Cortex of kidney (tissue), 1 donor: ENCODE measurements at places on chromosomes 4 and X.

- no peak for DNase-seq
Observed at GRCh38 chr4:91914176-91914804, 389.5 kb upstream of the GRID2 start.

DNA sequence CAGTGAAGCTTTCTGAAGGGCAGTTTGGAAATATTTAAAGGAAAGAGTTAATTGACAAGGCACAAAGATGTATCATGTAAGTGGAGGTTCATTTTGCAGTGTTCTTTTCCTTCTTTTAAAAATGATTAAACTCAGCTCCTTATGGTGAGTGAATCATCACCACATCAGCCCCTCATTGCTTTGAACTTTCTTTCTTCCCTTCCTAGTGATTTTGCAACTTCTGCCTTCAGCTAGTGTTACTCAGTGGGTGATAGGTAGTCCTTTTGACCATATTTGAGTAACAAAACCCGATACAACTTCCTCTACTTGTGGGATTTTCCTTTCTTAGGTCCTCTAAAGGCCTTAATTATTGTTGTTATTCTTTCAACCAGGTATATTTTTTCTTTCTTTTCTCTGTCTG is 8.2 kb downstream of the ZCCHC4 start:
- DNase-seq, result no peak

- no peak for DNase-seq
Observed at GRCh38 chr4:76943790-76944189, 5.8 kb upstream of the SEPTIN11 start.

DNA sequence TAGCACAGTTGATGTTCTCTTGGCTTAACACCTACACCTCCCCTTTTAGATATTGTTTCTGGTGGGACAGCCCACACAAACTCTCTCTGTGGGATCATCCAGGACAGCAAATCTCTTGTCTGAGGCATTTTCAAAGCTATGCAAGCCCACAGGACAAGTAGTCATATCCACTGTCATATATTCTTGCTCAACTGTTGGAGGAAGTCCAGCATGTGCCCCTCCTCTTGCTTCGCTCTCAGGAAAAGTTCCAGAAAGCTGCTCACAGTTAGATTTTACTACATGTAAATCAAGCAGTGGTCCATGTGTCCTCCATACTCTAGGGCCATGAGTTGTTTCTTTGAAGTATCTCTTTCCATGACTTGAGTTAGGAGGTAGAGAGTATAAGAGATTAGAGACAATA is 260.7 kb downstream of the INPP4B start:
- no peak for DNase-seq

DNA sequence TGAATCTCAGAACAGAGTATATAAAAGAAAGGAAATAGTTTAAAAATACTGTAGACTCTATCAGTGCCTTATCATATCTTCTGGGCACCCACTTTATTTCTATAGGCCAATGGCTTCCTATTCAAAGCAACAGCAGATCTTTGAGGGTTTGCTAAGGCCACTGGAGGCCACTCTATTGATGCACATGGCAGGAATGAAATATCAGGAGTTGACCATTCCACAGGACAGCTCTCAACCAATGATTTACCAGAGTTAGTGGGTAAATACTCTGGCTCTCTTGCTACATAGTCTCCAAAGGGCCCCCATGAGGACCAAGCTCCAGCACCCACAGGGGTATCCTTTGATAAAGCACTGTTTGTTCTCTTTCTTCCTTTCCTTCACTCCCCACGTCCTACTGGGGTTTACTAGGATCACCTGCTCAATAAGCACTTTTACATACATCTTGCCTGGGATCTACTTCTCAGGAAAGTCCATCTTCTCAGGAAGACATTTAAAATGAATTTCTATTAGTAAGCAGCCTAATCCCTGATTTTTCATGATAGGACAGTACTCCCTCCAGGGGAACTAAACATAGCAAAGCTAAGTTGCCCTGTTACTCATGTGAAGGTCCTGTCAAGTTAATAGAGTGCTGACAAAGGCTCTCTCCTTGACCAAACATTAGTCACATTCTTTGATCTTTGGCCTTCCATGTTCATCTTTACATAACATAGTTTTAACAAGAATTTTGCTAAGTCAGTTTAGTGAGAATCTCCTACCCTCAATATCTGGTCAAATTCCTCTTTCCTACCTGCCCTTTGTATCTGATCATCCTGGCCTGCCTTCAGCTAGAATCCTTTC is 459.7 kb downstream of the GRXCR1 start:
- DNase-seq, result no peak

- no peak for DNase-seq
Observed at GRCh38 chr4:166335256-166335938, 462.4 kb downstream of the TLL1 start.

GRCh38 chr4:154569028-154569427 is 6.2 kb downstream of the FGB start:
- no peak for DNase-seq

DNA sequence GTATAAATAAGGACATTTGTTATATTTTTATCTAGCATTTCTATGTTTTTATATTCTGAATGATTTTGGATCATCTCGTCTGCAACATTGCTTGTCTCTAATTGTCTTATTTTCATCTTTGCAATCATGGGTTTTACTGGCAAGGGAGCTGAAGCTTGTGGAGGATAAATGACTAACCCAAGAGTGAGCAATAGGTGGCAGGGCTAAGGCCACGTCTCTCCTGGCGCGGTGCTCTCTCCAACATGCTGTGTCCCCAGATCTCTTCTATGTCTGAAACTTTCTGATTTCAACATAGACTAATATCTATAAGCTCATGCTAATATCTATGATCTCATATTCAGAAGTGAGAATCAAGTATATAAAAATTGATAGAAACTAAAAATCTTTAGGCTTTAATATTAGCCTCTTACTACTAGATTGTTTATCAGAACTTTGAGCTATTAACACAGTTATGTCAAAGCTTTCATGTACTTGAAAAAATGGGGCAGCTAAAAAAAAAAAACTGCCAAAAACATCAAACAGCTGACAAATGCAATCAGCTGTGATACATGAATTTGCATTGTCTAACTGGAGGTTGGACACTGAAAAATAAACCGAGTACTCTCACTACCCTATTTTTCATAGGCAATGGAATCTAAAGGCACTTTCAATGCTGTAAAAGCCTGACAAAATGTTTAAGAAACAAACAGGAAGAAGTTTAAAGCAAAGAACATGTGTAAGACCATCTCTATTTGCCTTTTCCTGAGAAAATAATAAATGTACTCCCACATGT is 169.2 kb downstream of the TMA16 start:
- no peak for DNase-seq

GRCh38 chrX:49858341-49858740 is 20.9 kb upstream of the USP27X start:
- no peak for DNase-seq

- DNase-seq, result no peak
Observed at GRCh38 chr4:147326591-147326990, 154.3 kb upstream of the EDNRA start.

DNA sequence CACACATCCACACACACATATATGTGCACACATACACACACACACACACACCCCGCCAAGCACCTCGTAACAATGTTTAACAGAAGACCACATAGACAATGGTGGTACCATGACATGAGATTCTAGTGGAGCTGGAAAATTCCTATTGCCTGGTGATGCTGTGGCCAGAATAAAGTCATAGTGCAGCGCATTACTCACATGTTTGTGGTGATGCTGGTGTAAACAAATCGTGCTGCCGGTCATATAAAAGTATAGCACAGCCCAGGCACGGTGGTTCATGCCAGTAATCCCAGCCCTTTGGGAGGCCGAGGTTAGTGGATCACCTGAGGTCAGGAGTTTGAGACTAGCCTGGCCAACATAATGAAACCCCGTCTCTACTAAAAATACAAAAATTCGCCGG is 275.2 kb downstream of the TRIML1 start:
- DNase-seq, result no peak

DNA sequence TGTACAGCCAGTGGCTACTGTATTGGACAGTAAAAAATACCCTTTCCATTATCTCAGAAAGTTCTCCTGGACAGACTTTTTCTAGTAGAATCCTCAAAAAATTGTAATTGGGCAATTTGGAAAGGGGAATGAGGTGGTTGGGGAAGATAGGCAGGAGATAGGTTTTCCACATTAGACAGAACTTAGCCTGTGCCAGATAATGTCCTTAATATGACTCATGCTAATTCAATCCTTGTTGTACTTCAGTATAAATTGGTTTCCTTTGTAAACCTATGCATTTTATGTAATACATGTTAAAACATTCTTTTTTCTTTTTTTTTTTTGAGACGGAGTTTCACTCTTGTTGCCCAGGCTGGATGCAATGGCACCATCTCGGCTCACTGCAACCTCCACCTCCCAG is 8.9 kb downstream of the EIF4E start:
- DNase-seq, result no peak

GRCh38 chr4:170716868-170717267 is 627.1 kb upstream of the AADAT start:
- no peak for DNase-seq

DNA sequence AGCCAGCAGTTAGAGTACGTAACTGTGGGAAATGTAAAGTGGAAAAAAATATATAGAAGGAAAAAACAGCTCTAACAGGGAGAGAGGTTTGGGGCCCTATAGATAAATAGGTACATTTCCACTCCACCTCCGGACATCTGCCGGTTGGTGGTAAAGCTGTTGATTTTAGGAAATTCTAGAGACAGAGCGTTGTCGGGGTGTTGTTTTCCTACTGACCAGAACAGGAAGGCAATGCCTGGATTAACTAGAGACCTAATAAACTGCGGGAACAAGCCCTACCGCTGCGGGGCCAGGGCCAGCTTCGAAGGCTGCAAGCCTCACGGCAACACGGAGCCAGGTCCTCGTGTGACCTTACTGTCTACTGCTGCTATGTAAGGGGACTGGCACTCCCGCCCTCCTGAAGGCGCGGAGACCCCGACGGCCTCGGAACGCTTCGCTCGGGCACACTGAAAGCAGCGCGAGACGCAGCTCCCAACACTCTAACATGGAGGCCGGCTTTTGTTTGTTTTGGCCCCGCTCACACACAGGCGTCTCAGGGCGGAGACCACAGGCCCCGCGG is 702 bp upstream of the CDKN2AIP start:
- no peak for DNase-seq

DNA sequence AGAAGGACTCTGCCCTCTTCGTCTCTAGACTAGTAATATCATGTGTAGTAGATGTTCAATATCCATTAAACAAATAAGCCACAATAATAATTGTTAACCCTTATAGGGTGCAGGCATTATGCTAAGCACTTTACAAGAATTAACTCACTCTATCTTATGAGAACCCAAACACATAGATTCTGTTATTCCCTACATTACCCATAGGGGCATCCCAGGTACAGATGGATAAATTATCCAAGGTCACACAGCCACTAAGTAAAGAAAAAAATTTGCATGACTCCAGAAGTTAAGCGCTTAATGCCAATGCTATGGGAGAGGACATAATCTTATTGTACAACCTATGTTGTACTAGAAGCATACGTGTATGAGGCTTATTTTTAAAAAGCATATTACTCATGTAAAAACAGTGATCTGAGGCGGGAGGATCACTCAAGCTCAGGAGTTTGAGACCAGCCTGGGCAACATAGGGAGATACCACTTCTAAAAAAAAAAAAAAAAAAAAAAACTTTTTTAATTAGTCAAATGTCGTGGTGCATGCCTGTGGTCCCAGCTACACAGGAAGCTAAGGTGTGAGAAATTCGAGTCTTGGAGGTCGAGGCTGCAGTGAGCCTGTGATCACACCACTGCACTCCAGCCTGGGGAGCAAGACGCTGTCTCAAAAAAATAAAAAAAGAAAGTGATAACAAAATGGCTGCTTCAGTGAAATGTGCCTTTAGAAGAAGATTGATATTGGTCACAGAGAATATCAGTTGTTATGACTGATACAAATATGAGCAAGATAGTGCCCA is 13.6 kb downstream of the LDB2 start:
- DNase-seq, result no peak

DNA sequence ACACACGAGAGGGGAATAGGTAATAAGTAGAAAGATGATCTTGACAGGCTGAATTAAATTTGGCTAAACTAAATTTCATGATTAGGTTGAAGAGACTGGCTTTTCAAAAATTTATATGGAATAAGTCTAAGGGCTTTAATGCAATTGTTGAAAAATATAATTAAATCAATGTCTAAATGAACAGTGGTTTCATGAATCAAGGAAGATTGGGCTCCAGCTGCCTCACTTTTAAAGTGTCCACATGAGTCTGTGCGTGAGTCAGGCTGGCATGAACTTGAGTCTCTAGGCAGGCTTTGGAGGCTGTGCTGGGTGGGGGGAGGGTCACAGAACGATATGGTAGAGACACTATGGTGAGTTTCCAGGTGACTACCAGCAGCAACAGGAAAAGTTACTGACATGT is 111.9 kb downstream of the SORBS2 start:
- DNase-seq, result no peak

- no peak for DNase-seq
Observed at GRCh38 chr4:97270051-97270450, 873.2 kb downstream of the STPG2 start.

DNA sequence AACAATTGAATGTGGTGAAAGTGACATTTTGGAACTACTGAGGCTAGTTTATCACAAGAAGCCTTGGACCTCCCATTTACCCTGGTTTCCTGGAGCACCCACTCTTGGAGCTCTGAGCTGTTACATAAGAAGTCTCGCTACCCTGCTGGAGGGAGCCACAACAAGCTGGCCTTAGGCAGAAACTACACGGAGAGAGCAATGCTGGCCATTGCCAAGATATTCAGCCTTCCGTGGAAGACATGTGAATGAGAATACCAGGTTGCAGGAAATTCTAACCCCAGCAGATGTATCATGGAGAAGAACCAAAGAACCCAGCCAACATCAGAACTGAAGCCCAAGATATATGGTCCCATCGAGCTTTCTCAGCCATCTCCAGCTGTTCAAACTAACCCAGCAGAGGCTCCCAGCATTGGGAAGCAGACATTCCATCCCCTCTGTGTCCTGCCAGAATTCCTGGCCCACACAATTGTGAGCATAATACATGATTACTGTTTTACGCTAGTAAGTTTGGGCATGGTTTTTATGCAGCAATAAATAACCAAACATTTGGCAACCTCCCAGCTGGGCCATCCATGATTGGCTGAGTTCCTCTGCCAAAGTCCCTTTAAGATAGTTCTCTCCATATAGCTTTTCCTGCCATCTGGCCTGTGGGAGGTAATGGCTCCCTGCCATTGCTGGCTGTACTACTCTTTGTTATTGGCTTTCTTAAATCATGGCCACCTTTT is 17.9 kb upstream of the PDE5A start:
- DNase-seq, result no peak

GRCh38 chr4:125838924-125839323 is 524.2 kb downstream of the FAT4 start:
- DNase-seq, result no peak
